ENCODE measurements at places on chromosomes 2 and 18. TPM values are rescaled to one million over a fixed set of nuclear protein-coding genes. Genes with fewer than 3 reads are reported as not detected.
A peak's percentile ranks its signal among the peaks of the same experiment; 100 is the strongest.

The AQP4 gene
- total RNA-seq = 0.05 TPM

The GALR1 gene
- total RNA-seq = 0.10 TPM

The REG1B gene
- total RNA-seq = not detected

The MLPH gene
- 0.69 TPM for total RNA-seq

The PEX13 gene
- total RNA-seq = 22.1 TPM

DNA sequence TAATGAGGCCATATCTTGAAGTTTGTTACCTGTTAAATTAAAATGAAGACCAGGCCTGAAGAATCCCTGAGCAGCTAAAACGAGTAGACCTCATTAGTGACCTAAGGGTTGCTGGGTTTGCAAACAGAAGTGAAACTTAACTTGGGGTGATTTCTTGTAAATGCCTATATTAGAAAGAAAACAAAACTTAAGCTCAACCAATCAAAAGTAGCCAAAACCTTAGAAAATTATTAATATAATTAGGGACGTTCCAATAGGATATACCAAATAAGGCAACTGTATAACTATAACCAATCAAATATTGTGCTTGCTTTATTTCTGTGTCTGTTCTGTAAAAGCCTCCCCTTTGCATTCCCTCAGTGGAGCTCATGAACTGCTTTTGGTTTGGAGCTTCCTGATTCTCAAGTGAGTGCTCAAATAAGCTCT is 137.9 kb upstream of the VRK2 start:
- ATAC-seq = no peak

- no peak for ATAC-seq
These were observed 20.7 kb downstream of the CCDC150 start for GRCh38 chr2:196660244-196660643.

- no peak for ATAC-seq
These were observed 183.0 kb downstream of the PHLPP1 start for GRCh38 chr18:62898359-62898758.

DNA sequence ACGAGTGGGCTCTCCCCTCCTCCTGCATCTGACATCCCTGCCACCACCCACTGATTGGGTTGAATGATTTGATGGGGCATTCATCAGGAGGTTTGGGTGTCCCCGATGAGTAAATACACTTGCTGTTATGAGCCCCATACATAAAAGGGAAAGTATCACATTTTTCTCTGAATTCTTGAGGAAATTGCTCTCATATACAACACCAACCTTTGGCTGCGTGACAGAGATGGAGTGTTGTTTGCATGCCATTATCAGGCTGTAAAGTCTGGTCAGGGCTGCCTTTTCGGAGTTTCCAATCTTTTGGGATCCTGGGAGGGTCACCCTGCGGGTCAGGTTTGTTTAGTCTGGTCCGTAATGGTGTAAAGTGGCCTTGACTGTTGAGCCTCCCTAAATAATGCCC is 227.9 kb upstream of the SPRED2 start:
- ATAC-seq = no peak

- peak; percentile 42 for ATAC-seq
These were observed 129.9 kb downstream of the TANC1 start for GRCh38 chr2:159098361-159098760.

GRCh38 chr2:162826921-162827320 is 11.6 kb downstream of the KCNH7 start:
- ATAC-seq = no peak

GRCh38 chr18:41324934-41325333 is 630.1 kb upstream of the PIK3C3 start:
- ATAC-seq = no peak

- ATAC-seq = no peak
These were observed 102.6 kb downstream of the HDAC4 start for GRCh38 chr2:239298116-239298804.

DNA sequence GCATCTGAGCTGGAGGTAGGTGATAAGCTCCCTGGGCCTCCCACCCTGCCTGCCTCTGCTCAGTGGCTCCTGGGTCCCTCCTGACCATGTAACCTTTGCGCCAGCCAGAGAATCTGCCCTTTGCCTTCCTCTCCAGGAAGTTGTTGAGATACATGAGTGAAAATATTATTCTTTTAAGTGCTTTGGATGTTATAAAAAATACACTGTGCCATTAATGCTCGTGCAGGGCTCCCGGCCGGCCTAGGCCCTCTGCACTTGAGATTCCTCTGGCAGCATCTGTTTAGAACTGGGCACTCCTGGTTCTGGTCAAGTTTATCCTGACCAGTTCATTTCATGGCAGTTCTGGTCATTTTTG is 18.8 kb downstream of the AGAP1 start:
- no peak for ATAC-seq

GRCh38 chr18:59180150-59180845 is 39.7 kb upstream of the GRP start:
- peak; percentile 75 for ATAC-seq

- no peak for ATAC-seq
These were observed 228.9 kb downstream of the EIPR1 start for GRCh38 chr2:3148716-3149115.

- no peak for ATAC-seq
These were observed 498.7 kb upstream of the ACVR2A start for GRCh38 chr2:147346142-147346541.

GRCh38 chr2:16709769-16710168 is 44.1 kb upstream of the CYRIA start:
- no peak for ATAC-seq

DNA sequence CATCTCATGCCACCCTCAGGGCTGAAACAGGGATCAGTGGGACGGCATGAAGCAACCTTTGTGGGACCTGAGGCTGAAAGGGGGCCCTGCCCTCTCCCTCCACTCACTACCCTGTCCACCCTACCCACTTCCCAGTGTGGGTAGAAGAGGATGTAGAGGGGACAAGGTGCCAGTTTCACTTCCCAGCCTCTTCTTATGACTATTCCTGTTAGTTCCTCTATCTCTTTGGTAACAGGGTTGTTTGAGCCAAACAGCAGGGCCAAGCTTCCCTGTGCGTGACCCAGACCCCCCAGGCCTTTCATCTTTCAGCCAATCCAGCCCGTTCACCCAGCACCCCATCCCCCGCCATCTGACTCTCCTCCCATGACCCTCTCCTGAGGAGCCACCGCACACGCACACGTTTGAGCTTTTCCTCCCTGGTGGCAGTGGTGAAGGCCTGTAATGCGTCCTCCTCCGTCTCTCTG is 82.3 kb downstream of the STPG4 start:
- ATAC-seq = no peak

DNA sequence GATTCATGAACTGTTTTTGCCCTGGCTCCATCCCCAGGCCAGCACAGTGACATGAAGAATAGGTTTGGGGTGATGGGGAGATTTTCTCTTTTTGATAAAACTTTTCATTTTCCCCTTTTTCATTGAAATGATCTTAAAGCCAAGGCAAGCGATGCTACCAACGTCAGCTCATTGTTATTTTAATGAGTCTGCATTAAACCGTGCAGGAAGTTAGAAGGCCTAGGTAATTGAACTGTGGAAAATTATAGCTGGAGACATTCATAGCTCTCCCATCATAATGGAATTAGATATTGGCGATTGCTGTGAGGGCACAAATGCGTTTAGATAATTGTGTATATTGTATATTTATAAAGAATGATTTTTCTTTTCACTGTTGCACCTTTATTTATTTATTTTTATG is 33.2 kb downstream of the SMARCAL1 start:
- ATAC-seq = no peak

GRCh38 chr2:33354981-33355380 is 121.5 kb upstream of the RASGRP3 start:
- peak; percentile 93 for ATAC-seq

DNA sequence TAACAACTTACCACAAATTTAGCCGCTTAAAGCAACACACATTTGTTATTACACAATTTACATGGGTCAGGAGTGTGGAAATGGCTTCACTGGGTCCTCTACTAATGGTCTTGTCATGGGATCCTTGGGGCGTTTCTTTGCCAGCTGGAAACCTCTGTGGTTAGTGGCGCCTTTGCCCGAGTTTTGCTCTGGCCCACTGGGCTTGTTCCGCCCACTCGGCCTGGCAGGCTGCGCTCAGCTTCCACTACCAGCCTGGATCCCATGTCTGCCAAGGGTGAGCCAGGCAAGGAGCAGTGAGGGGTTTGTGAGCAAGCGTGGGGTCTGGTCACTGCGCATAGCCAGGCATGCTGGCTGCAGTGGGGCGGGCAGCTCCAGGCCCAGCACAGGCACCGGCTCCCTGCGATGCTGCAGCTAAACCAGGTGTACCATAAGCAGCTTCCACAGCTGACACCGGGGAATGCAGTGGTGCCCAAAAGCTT is 16.2 kb upstream of the MBD2 start:
- ATAC-seq = no peak

- ATAC-seq = no peak
These were observed 180.5 kb downstream of the AGPS start for GRCh38 chr2:177573120-177573519.

DNA sequence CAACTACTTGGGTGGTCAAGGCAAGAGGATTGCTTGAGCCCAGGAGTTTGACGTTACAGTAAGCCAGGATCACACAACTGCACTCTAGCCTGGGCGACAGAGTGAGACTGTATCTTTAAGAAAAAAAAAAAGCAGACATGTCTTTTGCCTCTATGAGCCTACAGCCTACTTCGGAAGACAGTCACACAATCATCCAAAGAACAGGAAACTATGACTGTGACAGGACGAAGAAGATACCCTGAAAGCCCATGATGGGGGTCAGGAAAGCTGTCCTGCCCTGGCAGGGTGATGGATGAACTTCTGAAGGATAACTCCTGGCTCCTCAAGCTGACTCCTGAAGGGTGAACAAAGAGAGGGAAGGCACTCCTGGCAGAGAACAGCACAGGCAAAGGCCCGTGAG is 251.7 kb upstream of the SIX2 start:
- ATAC-seq = no peak
